ENCODE measurements at places on chromosomes 5 and 9. TPM values are rescaled to one million over a fixed set of nuclear protein-coding genes. Genes with fewer than 3 reads are reported as not detected.

Gene BRD9
- total RNA-seq: 58.9 TPM

Gene CARD9
- 3.6 TPM for total RNA-seq

Gene DDX41
- 91.2 TPM for total RNA-seq

Gene CCL19
- not detected for total RNA-seq

Gene EGFL7
- 35.6 TPM for total RNA-seq

Gene C9orf153
- total RNA-seq: 0.41 TPM

DNA sequence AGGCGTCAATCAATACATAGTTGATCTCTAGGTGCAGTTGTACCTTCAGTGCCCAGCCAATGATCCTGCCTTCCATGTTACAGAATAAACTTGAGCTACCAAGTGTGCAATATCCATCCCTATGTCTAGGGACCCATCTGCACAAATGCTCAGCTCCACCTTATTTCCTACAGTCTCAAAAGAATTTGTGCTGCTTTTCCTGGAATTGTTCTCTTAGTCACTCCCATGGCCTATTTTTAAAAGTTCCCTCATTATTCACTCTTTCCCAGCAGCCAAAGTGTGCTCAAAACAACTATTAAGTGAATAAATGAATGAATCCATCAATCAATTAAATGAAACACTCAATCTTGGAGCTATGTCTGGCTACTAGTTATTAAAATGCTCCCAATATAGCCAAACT is 14.7 kb downstream of the LIX1 start:
- DNase-seq: no peak

DNA sequence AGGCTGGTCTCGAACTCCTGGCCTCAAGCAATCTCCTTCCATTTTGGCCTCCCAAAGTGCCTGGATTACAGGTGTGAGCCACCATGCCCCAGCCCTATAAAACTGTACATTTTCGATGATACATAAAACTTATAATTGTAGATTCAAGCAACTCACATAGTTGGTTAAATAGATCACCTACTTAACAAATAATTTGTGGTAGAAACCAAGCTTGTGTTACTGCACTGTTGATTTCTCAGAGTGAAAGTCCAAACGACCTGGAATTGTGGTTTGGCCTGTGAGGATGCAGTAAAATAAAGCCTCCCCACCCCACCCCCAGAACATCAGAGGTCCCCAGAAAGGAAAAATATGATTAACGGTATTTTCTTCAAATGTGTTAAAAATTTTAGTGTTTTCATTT is 92.7 kb downstream of the TRIO start:
- no peak for DNase-seq

- no peak for DNase-seq
These were observed 12.3 kb downstream of the RMI1 start for GRCh38 chr9:83992901-83993300.
